Neural crest cell (in vitro differentiated cells): ENCODE measurements at places on chromosomes 5 and 9. TPM values are rescaled to one million over a fixed set of nuclear protein-coding genes. Genes with fewer than 3 reads are reported as not detected.
A peak's percentile ranks its signal among the peaks of the same experiment; 100 is the strongest.

DNA sequence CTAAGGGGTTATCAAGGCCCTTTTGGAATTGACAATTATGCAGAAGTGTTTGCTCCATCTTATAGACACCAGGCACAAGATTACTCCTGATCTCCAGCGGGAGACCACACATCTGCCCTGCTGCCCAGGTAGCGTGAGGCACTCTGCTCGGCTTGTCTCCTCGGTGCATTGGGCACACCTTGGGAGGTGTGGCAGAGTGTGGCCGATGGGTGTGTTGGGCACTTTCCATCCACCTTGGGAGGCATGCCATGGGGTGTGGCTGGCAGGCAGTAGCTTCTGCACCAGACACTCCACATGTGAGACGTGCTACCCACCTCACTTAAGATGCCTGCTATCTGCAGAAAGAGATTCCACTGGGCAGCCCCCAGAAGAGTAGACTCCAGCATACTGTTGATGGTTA, 54.1 kb downstream of the GADD45G start:
- no peak overlapping the region for H3K27ac ChIP-seq
- H3K4me3 ChIP-seq = no peak overlapping the region
- no peaks in the 10 kb centered on the region for H3K36me3 ChIP-seq

DNA sequence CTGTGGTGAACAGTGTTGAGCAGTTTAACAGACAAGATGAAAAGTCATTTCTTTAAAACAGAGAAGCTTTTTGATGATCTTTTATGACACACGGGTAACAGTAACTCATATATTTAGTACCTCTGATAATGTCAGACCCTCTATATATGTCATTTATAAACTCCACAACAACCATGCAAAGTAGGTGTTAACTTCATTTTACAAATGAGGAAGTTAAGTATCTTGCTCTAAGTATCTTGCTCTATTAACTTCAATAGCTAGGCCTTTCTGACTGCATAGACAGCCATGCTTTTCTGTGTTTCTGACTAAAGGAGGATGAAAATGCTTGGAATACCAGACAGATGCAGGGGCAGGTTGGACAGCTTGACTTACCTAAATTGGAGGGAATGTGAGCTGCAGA, 1.8 kb downstream of the NUDT2 start:
- no peaks in the 10 kb centered on the region for H3K27me3 ChIP-seq
- H3K27ac ChIP-seq = no peak overlapping the region
- H3K36me3 ChIP-seq = no peaks in the 10 kb centered on the region
- no peak for DNase-seq
- H3K4me1 ChIP-seq = peaks cover 64% of the 10 kb centered on the region

- peaks cover 31% of the 10 kb centered on the region for H3K4me1 ChIP-seq
- no peak overlapping the region for H3K27ac ChIP-seq
- no peaks in the 10 kb centered on the region for H3K36me3 ChIP-seq
Observed at GRCh38 chr9:85212887-85213286, 528.9 kb downstream of the AGTPBP1 start.

DNA sequence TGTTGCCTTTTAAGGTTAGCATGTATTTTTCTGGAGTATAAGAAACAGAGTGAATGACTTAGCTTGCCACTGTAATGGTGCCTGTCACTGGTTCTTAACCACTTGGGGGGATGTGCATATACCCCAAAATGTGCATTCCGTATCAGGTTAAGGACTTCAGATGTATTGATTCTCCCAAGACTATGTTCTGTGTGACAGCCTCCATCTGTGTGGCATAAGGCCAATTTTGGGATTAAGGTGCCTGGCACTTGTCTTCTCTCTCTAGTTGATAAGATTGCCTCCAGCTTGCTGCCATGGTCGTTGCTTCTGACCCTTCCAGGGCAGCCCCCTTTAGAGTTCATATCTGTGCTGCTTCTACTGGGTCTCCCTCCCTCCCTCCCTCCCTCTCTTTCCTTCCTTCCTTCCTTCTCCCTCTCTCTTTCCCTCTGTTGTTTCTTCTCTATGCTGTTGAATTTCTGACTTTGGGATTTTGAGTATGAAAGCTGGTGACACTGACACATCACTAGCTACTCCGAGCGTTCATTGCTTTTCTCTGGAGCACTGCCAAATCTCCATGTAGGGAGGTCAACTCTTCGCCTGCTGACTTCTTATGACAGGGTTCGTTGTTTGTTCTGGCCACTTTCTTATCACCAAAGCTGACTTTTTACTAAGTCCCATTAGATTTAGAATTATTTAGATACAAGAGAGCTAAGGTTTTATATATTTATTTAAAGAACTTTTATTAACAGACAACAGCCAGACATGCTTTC, 31.0 kb downstream of the TNFAIP8 start:
- no peaks in the 10 kb centered on the region for H3K36me3 ChIP-seq
- H3K27ac ChIP-seq = no peak overlapping the region
- no peak for DNase-seq

- peak within 1 kb of the TSS; percentile 67 for H3K27ac ChIP-seq
- H3K4me1 ChIP-seq = peaks cover 7% of the 10 kb centered on the region
- H3K27me3 ChIP-seq = no peaks in the 10 kb centered on the region
- no peaks in the 10 kb centered on the region for H3K36me3 ChIP-seq
- no peak for DNase-seq
Observed at GRCh38 chr9:27108981-27109541, at the start of gene TEK. Gene TEK, plus strand, starts transcription at chr9:27109225. Its CDS starts 366 bp downstream, at chr9:27109591.

GRCh38 chr9:10238087-10238486, 374.7 kb downstream of the PTPRD start:
- peaks cover 2% of the 10 kb centered on the region for H3K4me1 ChIP-seq
- DNase-seq = no peak
- no peaks in the 10 kb centered on the region for H3K27me3 ChIP-seq
- H3K36me3 ChIP-seq = no peaks in the 10 kb centered on the region

- H3K27ac ChIP-seq = no peak overlapping the region
- no peak for DNase-seq
- no peaks in the 10 kb centered on the region for H3K27me3 ChIP-seq
- peaks cover 5% of the 10 kb centered on the region for H3K36me3 ChIP-seq
- H3K4me3 ChIP-seq = no peak overlapping the region
Observed at GRCh38 chr5:82603033-82603987, 325.2 kb upstream of the RPS23 start.

GRCh38 chr9:16815079-16815478, 55.4 kb downstream of the BNC2 start:
- no peak for DNase-seq
- peaks cover 11% of the 10 kb centered on the region for H3K4me1 ChIP-seq
- no peak overlapping the region for H3K27ac ChIP-seq
- no peaks in the 10 kb centered on the region for H3K27me3 ChIP-seq
- H3K4me3 ChIP-seq = no peak overlapping the region

The C1QTNF2 gene
- total RNA-seq = 0.42 and 0.43 TPM in 2 replicates

The BHMT2 gene
- total RNA-seq = not detected in 2 replicates

The C5orf58 gene
- not detected in 2 replicates for total RNA-seq

The ITK gene
- total RNA-seq = not detected in 2 replicates

The HOMER1 gene
- total RNA-seq = 28.1 and 29.3 TPM in 2 replicates

DNA sequence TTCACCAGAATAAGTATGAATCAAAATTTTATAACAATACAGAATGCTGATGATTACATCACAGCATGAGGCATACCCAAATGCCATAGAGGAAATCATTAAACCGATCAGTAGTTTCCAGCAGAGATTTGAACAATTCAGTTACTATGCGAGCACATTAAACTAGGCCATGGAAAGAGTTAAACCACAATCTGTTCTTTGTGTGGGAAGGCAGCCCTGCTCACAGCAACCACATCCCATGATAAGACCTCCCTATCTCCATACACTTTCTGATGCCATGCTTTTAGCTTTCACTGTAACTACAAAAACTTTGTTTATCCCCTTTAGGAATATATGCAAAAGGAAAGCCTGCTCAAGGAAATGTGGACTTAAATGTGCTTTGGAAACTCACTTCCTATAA, 4.5 kb downstream of the NFIB start:
- H3K36me3 ChIP-seq = no peaks in the 10 kb centered on the region
- H3K27ac ChIP-seq = no peak overlapping the region
- H3K4me1 ChIP-seq = peaks cover 21% of the 10 kb centered on the region

The MUSK gene
- total RNA-seq = not detected in 2 replicates

- no peak overlapping the region for H3K27ac ChIP-seq
- peaks cover 11% of the 10 kb centered on the region for H3K4me1 ChIP-seq
- peak overlapping the region; percentile 41 for H3K4me3 ChIP-seq
Observed at GRCh38 chr5:132013711-132014110, 2.3 kb upstream of the ACSL6 start.

The PRDM9 gene
- not detected in 2 replicates for total RNA-seq

The RFX3 gene
- total RNA-seq = 43.6 and 46.9 TPM in 2 replicates

- H3K27ac ChIP-seq = no peak overlapping the region
- H3K36me3 ChIP-seq = no peaks in the 10 kb centered on the region
- no peak for DNase-seq
- H3K27me3 ChIP-seq = no peaks in the 10 kb centered on the region
- no peaks in the 10 kb centered on the region for H3K4me1 ChIP-seq
Observed at GRCh38 chr9:91130796-91131318, 230.9 kb downstream of the AUH start.

The PCDHA9 gene
- total RNA-seq = 1.4 TPM in 2 replicates

The FRRS1L gene
- total RNA-seq = 3.4 and 3.9 TPM in 2 replicates

The NUTM2G gene
- total RNA-seq = not detected in 2 replicates

DNA sequence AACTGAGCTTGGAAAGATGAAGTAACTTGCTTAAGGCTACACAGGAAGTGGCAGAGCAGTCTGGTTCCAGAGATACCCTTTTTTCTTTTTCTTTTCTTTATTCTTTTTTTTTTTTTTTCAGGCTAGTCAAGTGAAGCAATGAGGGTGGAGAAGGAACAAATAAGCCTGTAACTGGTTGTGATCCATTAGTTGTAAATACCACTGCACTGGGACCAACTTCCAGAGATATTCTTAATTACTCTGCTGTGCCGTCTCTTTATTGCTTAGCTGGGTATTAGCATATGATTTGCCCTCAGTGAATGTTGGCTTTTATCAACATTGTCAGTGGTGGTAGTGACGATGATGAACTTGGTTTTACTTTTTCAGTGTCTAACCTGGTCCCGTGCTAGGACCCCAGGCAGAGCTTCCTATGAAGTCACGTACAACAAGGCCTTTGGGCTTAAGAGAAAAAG, 26.7 kb downstream of the LNPEP start:
- peak overlapping the region; percentile 2 for H3K27ac ChIP-seq
- no peak for DNase-seq
- no peaks in the 10 kb centered on the region for H3K27me3 ChIP-seq
- no peak overlapping the region for H3K4me3 ChIP-seq
- H3K4me1 ChIP-seq = peaks cover 14% of the 10 kb centered on the region

DNA sequence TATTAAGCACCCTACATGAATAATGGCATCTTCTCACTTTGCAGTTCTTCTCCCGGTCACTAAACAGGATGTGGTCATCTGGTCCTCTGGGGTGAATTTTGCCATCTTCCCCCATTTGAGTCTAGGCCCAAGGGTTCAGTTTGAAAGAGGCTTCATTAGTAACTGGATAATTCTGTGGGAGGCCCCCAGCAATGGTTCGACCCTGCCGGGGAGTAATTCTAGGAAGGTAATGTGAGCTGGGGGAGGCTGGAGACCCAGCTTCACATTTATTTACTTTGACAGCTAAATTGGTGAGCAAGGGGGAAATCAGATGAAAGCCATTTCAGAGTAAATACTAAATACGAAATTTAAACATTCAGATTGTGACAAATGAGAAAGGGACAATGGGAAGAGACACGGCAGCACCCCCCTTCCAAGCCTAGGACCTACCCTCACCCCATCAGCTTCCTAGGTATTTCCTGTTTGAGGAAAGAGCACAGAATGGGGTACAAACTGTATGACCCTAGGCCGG, 4.1 kb upstream of the LHX6 start:
- no peak overlapping the region for H3K4me3 ChIP-seq
- DNase-seq = no peak
- peaks cover 39% of the 10 kb centered on the region for H3K27me3 ChIP-seq
- no peaks in the 10 kb centered on the region for H3K36me3 ChIP-seq

DNA sequence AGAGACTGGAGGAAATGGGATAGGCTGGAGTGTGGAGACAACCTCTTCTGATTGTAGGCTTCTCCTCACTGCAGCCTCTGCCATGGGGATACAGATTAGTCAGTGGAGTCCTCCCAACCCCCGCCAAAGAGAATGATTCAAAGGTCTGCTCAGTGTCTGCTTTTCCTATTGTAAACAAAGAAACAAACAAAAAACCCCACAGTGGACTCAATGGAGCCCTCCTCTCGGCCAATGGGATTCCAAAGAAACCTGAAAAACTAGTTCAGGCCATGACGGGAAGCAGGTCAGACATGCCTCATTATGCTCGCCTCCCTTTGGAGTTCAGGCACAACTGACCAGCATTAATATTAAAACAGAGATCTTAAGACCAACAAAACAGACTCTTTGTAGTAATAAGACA, 85.8 kb downstream of the SEC61B start:
- no peaks in the 10 kb centered on the region for H3K36me3 ChIP-seq
- no peak for DNase-seq
- H3K27me3 ChIP-seq = no peaks in the 10 kb centered on the region
- H3K4me3 ChIP-seq = no peak overlapping the region
- peaks cover 18% of the 10 kb centered on the region for H3K4me1 ChIP-seq

The C9orf50 gene
- total RNA-seq = 0.26 and 0.27 TPM in 2 replicates

GRCh38 chr5:90353254-90353653, 56.3 kb downstream of the CETN3 start:
- no peaks in the 10 kb centered on the region for H3K4me1 ChIP-seq
- no peak for DNase-seq
- no peak overlapping the region for H3K4me3 ChIP-seq
- no peaks in the 10 kb centered on the region for H3K27me3 ChIP-seq
- H3K27ac ChIP-seq = no peak overlapping the region
- no peaks in the 10 kb centered on the region for H3K36me3 ChIP-seq

The CDC20B gene
- total RNA-seq = not detected in 2 replicates

DNA sequence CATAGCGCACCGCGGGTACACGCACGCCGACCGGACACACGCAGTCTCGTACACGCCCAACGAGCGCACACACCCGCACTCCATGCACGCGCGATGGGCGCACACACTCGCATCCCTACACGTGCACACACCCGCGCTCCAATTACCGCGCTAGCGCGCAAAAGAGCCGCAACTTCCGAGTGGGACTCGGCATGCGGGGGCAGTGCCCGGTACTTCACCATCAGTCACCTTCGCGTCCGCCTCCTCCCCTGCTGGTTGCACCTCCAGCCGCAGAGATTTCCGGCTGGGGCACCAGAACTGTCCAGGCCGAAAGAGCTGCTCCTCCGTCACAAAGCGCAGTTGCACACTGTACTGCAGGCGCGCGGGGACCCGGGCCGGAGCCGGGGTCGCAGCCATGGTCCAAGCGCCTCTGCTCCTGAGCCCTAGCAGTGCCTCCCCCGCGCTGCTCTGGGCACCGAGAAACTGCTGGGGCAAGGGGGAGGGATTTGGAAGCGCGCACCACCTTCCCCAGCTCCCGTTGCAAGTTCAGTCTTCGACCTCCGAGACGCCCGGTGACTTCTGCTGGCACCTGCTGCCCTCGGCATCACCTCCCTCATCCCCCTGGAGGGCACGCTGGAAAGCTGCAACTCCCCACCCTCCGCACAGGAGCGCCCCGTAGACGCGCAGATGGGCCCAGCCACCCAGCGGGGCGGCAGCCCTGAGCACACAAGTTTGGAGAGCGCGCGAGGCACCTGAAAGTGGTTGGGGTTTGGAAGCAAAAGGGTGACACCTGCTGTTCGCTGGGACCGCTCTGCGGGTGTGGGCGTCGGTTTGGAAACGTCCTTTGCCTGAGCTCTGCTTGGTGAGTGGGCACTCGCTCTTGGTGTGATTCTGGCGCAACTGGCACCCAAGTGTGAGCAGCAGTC, 337.4 kb upstream of the PUM3 start:
- peaks cover 8% of the 10 kb centered on the region for H3K4me1 ChIP-seq
- no peaks in the 10 kb centered on the region for H3K36me3 ChIP-seq
- H3K27me3 ChIP-seq = peaks cover 47% of the 10 kb centered on the region
- no peak overlapping the region for H3K27ac ChIP-seq
- H3K4me3 ChIP-seq = peak overlapping the region; percentile 50

GRCh38 chr9:35690614-35691333, 1.0 kb upstream of the TPM2 start:
- H3K4me1 ChIP-seq = peaks cover 41% of the 10 kb centered on the region
- no peak overlapping the region for H3K27ac ChIP-seq
- H3K4me3 ChIP-seq = peak overlapping the region; percentile 94
- DNase-seq = peak; percentile 31
